ENCODE measurements at places on chromosomes 1 and 21.
A peak's percentile ranks its signal among the peaks of the same experiment; 100 is the strongest.

DNA sequence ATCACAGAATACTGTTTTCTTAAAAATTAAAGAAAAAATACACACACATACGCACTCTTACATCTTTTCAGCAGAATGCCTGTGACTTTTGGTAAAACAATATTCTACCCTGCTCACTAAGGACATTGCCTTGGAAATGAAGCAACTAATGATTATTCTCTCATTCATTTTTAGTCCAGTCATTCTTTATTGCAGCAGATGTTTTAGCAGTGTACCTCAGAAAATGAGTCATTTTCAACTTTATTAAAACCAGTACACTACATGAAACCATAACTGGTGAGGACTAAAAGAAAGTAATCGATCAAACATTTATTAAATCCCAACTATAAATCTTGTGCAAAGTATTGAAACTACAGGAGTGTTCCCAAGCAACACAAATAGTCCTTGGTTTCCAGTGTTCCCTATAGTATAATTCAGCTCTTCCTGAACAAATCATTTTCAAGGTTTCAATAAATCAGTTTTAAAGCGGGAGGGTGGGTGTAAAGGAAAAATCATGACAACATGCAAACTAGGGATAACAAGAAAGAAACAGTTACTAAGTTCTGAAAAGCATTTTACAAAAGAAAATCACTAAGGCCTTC, 114.2 kb downstream of the ADGRL4 start:
- no peak for DNase-seq

DNA sequence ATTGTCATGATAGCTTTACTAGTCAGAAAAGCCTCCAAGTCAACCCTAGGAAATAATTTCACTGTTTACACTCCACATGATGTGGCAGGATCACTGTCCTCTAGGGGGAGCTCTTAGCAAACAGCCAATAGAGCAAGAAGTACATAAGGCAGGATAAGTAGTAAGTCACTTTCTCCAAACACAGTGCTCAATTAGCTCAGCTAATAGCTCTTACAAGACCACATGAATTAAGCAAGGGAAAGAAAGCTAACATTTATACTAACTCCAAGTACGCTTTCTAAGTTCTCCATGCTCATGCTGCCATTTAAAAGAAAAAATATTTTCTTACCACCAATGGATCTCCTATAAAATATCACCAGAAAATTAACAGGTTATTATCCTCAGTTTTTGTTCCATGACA, 66.9 kb upstream of the LRIF1 start:
- peak; percentile 26 for DNase-seq

DNA sequence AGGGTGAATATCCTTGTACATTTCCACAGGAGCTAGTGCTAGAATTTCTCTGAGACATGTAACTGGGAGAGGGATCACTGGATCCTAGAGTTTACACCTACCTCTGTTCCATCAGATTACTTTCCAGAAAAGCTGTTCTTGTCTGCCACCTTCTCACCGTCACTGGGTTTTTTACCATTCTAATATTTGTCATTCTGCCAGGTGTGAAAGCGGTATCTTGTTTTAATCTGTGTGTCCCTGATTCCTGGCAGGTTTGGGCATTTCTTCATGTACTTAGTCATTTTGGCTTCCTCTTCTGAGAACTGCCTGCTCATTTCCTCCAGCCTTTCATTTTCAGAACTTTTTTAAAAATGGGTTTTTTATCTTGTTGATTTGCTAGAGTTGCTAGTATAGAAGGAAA, 5.1 kb downstream of the PMF1 start:
- no peak for DNase-seq

GRCh38 chr1:181032535-181032934, 1.2 kb upstream of the MR1 start:
- DNase-seq: no peak

DNA sequence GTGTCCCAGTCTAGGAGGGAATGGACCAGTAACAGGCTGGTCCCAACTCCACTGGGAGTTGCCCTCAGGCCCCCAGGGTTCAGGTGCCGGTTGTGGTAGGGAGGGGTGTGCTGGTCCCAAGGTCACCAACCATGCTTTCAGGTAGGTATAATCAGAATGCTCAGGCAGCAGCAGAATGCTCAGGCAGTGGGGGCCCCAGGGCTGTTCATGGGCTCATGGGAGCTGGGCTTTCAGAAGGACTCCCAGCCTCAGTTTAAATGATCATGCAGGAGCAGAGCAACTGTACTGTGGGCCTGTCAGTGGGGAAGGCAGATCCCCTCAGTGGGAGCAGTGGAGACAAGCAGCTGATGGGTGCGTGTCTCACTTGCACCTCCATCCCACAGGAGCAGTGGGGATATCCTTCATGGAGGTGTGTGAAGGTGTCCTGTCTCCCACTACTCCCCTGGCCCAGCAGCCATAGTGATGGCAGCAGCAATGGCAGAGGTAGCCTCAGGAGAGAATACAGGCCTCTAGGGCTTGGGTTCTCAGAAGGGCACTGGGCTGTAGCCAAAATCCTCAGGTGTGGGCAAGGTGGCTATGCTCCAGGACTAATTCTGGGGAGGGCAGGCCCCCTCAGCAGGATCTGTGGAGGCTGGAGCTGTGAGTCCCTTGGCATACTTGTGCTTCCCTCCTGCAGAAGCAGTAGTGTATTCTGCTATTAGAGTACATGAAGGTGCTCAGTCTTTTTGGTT, 917.3 kb upstream of the B3GALT2 start:
- DNase-seq: no peak

- no peak for DNase-seq
Measured at GRCh38 chr21:46000182-46000730, 18.7 kb downstream of the COL6A1 start.

DNA sequence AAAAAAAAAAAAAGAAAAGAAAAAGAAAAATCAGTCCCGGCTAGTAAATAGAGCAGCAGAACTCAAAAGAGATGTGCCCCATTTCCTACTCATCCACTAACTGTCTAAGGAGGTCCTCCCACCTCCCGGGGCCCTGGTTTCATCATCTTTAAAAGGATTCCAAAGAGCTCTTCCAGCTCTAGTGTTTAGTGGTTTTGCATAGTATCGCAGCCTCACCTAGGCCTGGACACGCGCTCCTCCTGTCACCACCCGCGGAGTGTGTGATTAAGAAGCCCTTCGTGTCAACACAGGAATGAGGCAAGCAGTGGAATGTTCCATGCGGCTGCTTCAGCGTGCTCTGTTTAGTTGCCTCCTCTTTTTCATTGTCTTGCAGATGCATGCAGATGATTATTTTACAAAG, 49.0 kb downstream of the LBR start:
- DNase-seq: peak; percentile 77

- no peak for DNase-seq
Measured at GRCh38 chr1:216721863-216722262, 1.4 kb downstream of the ESRRG start.

- DNase-seq: no peak
Measured at GRCh38 chr1:51878308-51878615, 265 bp downstream of the NRDC start.

GRCh38 chr1:11697893-11698210, 6.3 kb downstream of the DRAXIN start:
- DNase-seq: no peak

- no peak for DNase-seq
Measured at GRCh38 chr1:183040547-183040971, 17.3 kb downstream of the LAMC1 start.

- DNase-seq: no peak
Measured at GRCh38 chr1:7372477-7373120, 398.5 kb upstream of the VAMP3 start.

DNA sequence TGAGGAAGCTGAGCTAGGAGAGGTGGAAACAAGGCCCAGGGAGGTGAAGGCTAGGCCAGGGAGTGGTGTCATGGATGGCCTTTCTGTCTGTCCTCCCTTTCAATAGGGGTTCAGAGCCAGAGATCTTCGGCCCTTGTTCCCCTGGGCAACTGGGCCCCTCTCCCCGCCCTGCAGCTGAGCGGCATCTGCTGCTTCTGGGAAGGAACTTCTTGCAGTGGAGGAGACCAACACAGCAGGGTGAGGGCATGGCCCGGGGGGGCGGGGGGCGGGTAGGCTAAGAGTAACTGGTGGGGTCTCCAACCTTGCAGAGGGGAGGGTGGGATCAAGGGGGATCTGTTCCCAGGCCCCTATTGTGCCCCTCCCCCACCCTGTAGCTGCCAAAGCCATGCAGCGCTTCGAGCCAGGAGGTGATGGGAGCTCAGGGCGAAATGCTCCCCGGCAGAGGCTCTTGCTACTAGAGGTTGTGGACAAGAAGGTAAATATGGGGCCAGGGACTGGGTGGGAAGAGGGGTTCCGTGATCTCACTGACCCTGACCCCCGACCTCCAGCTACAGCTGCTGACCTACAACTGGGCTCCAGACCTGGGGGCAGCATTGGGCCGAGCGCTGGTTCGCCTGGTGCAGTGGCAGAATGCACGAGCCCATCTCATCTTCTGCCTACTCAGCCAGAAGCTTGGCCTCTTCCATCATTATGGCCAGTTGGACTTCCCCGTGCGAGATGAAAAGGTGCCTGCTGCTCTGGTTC, 11.7 kb downstream of the HYI start:
- DNase-seq: no peak

- no peak for DNase-seq
Measured at GRCh38 chr21:25845729-25846256, 111.0 kb downstream of the GABPA start.

GRCh38 chr1:220841293-220841692, 38.0 kb upstream of the HLX start:
- DNase-seq: no peak

GRCh38 chr1:151721788-151722510, 627 bp downstream of the RIIAD1 start:
- DNase-seq: no peak

GRCh38 chr1:202547215-202547614, 163.0 kb downstream of the SYT2 start:
- no peak for DNase-seq

DNA sequence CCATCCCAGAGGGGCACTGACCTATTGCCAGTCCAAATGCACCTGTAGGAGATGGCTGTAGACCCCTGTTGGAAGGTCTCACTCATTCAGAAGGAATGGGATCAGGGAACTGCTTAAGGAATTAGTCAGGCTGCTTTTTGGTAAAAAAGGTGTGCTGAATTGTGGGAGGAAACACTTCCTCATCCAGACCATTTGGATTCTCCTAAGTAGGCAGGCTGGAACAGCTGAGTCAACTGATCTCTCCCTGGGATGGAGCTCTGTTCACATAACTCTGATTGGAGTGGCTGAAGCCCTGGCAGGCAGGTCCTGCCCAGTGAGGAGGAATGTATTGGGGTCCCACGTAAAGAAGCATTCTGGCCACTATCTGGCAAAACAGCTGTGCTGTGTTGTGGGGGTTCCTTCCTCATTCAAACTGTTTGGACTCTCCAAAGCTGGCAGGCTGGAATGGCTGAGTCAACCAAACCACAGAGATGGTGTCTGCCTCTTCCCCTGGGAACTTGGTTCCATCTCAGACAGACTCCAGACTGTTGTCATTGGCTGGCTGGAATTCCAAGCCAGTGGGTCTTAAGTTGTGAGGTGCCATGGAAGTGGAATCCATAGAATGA, 70.7 kb upstream of the PDC start:
- DNase-seq: no peak

DNA sequence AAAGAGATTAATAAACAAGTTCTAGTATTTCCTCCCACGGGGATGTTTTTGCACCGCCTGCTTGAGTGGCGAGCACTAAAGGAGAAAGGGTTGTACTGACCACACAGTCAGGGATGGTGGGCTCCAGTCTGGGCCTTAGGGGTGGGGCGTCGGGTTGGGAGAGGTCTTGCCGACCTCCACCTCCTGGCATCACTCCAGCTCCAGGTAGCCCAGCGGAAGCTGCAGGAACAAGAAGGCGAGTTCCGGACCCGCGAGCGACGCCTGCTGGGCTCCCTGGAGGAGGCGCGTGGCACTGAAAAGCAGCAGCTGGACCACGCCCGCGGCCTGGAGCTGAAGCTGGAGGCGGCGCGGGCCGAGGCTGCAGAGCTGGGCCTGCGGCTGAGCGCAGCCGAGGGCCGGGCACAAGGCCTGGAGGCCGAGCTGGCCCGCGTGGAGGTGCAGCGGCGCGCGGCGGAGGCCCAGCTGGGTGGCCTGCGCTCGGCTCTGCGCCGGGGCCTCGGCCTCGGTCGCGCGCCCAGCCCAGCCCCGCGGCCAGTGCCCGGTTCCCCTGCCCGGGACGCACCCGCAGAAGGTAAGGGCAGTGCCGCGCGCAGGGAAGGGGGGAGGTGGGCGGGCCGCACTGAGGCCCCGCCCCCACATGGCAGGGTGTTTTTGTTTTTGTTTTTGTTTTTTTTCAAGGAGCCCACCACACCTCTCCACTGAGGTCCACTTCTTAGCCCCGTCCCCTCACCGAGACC, 19.7 kb downstream of the MFAP2 start:
- DNase-seq: peak; percentile 25

GRCh38 chr1:3689138-3689750, 36.9 kb downstream of the TP73 start:
- no peak for DNase-seq

DNA sequence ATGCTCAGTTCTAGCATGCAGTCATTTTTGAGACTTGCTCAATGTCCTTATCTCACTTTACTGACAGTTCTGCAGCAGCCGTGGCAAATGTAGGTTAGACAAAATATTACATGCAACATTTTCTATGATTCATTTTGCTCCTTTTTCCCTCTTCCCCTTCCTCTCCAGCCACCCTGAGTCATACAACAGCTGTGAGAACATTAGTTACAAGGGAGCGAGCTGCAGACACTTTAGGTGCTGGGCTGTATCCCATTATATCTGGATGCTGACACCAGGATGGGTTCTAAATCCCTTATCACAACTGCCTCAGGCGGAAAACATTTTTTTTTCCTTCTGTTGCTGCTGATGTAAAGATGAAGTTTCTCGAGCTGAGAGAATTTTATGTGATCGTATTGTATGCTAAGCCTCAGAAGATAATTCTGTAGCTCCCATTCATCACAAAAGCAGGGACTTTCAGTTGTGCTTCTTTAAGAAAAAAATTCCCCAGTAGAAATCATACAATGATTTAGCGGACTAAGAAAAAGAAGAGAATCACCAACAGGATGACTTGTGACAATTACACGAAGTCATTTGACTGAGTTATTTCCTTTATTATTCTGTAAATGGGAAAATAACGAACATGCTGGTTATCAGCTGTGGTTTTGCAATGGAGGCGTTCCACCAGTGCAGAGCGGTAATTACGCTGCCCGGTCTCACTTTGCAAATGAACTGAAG, 345.0 kb downstream of the DISC1 start:
- DNase-seq: no peak

- no peak for DNase-seq
Measured at GRCh38 chr1:79052829-79053449, 46.4 kb upstream of the ADGRL4 start.

DNA sequence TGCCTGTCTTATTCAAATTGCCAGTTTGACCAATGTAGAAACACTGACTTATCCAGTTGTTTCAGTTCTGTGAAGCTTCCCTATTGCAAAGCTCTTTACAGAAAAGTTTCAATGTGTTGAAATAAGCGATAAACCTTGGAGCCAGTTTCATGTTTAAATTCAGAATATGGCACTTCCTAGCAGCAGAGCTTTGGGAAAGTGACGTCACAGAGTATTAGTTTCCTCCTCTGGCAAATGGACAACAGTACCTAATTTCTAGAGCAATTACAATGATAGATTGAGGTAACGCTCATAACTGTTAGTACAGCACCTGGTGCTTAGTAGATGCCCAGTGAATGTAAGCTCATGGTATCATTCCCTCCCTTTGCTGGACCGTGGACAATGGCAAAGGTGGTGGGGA, 527.5 kb upstream of the DAB1 start:
- DNase-seq: no peak

- no peak for DNase-seq
Measured at GRCh38 chr1:73821520-73821919, 376.5 kb downstream of the LRRIQ3 start.
